Urinary bladder (tissue), 4 donors: ENCODE measurements at places on chromosomes 7 and 10.

- no peak for DNase-seq
Measured at GRCh38 chr10:103621783-103622125, 128.2 kb downstream of the NEURL1 start.

DNA sequence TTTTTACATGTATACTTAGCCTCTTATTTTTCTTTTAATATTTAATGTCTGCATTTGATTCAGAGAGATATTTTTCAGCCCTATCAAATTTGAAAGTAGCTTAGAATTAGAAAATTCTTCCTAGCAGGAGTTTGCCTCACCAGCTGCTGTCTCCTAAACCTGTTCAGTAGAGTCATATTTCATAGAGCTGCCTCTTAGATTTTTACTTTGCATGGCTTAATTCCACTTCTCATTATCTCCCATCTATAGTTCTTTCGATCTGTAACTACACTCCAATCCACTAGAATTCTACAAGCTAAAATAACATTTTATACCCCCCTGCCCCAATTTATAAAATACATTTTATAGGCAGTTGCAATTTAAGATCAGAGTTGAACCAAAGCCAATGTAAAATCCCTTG is 227.0 kb downstream of the ANK3 start:
- no peak for DNase-seq

- DNase-seq, result no peak
Measured at GRCh38 chr7:11191574-11192220, 218.0 kb downstream of the PHF14 start.

- no peak for DNase-seq
Measured at GRCh38 chr10:99341860-99342490, 12.8 kb downstream of the CNNM1 start.

GRCh38 chr10:91924212-91925021 is 847 bp downstream of the BTAF1 start:
- DNase-seq, result no peak

DNA sequence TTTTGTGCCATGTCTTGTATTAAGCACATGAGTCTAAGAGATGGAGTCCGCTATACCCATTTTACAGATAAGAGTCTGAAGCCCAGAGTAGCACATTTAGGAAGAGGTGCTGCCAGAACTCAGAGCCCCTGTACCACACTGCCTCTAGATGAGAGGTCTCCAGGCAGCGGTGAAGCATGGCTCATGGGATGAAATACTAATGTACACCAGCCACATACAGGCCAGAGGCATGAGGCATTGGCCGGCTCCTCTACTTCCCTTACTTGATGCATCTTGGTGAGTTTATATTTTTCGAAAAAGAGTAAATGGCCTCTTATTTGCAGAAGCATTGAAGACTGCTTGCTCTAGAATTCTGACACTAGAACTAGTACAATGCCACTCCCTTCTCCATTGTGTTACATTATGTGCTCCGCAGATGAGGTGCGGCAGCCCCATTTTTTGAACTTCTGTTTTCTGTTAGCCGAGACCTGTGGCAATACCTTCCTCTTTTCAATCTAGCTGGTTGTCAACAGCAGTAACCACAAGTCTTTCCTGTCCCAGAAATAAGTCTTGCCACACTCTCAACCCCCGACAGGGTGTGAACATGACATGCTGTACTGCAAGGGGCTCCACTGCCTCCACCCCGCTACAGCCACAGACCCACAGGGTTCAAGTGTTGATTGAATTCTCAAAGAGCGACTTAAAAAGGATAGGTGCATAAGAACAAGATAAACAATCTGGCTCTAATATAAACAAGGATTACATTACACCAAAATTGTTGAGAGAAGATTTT is 145.3 kb downstream of the CELF2 start:
- DNase-seq, result no peak

- no peak for DNase-seq
Measured at GRCh38 chr7:39336442-39336841, 229.8 kb upstream of the YAE1 start.

- no peak for DNase-seq
Measured at GRCh38 chr10:103847909-103848468, 7.4 kb downstream of the SH3PXD2A start.
